ENCODE measurements at places on chromosomes 4 and X. TPM values are rescaled to one million over a fixed set of nuclear protein-coding genes. Genes with fewer than 3 reads are reported as not detected.

DNA sequence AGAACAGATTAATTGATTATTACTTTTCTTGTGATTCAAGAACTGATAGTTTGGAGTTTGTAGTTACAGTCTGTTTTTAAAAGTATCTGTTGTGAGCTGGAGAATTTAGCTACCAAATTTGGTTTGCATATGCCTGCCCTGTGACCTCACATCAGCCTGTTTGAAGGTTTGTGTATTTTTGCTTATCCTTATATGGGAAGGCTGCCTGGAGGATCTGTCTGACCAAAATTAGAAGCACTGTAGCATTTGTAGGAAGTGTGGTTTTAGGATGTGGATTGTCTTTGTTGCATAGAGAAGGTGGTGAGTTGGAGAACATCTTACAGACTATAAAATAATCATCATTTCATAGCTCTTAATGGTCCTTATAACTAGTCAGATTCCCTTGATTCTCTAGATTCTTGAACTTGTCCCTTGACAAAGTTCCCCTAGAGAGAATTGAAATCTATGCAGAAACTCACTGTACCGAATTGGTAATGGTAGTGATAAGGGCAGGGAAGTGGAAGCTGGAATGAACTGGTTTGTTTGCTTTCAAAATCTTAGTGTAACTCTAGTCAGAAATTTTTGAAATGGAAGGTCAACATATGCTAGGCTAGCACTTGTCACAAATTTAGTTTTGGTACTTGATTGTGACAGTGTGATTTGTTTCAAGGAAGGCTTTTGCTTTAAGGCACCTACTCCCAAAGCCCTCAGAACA, 57.3 kb downstream of the SH3BGRL start:
- H3K4me3 ChIP-seq, result no peak overlapping the region
- H3K27me3 ChIP-seq, result no peaks in the 10 kb centered on the region
- H3K36me3 ChIP-seq, result no peaks in the 10 kb centered on the region
- H3K4me1 ChIP-seq, result peaks cover 6% of the 10 kb centered on the region

DNA sequence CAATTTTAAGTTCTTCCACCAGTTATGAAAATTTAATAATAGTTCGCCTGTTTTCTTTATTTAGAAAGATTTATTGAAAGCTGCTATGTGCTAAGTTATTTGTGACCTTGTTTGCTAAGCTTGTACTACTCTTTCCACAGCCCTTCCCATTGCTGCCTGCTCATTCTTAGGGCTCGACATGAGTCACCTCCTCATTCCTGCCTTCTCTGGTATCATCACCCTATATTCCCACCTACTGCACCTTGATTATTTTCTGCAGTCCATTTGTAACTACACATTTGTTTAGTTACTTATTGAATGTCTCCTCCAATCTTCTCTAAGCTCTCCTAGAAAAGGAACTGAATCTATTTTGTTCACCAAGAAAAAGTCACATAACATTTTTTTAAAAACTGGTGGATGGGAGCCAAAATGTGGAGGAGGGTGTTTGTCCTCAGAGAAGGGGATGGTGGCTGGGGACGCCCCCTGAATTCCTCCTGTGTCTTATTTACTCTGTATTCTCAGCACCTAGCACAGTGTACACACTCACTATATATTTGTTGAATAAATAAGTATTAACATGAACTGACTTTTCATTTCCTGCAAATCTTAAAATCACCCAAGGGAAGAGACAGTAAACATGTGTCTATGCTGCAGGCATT, 3.7 kb upstream of the RAB9A start:
- no peak overlapping the region for H3K4me3 ChIP-seq
- H3K27ac ChIP-seq, result no peak overlapping the region
- no peaks in the 10 kb centered on the region for H3K36me3 ChIP-seq
- DNase-seq, result no peak
- H3K4me1 ChIP-seq, result no peaks in the 10 kb centered on the region
- H3K27me3 ChIP-seq, result no peaks in the 10 kb centered on the region

- H3K4me3 ChIP-seq, result no peak overlapping the region
- DNase-seq, result no peak
- H3K27me3 ChIP-seq, result no peaks in the 10 kb centered on the region
- H3K4me1 ChIP-seq, result no peaks in the 10 kb centered on the region
- no peak overlapping the region for H3K27ac ChIP-seq
- H3K36me3 ChIP-seq, result no peaks in the 10 kb centered on the region
Observed at GRCh38 chr4:159413306-159413943, 310.5 kb downstream of the RAPGEF2 start.

DNA sequence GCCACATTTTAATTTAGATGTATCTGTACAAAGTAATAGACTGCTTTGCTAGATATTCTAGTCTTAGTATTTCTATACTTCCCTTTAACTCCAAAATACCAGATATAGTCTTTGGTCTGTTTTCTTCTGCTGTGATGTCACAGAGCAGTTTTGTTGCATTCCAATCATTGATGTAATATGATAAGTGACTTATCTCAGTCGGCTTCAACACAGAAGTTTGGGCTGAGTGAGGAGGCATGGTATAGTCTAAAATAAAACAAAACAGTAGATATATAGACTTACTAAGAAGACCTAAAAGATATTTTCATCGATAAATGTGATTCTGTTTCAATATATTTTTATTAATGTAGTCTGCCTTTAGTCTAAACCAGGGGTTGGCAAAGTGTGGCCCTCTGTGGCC, 169.9 kb downstream of the DCK start:
- no peaks in the 10 kb centered on the region for H3K27me3 ChIP-seq
- no peak for DNase-seq
- no peak overlapping the region for H3K4me3 ChIP-seq
- H3K27ac ChIP-seq, result no peak overlapping the region
- no peaks in the 10 kb centered on the region for H3K36me3 ChIP-seq

DNA sequence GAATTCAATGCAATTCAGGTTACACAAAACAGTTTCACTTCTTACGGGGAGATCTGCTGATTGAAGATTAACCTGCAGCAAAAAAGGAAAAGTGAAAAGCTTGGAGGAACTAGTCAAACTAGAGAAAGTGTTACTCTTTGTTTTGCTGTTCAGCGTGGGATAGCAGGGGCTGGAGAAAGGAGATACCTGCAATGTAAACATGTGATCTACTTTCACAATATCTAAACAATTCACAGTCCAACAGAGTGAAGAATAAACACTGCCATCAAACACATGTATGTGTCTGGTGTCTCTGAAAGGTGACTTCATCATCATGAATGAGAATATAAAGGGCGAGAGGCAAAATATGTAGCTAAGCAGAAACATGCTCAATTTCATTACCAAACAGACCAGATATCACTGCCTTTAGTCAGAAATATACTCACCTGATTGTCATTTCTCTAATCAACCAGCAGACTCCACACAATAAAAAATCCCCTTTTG, 26.4 kb downstream of the NIPAL1 start:
- H3K4me3 ChIP-seq, result no peak overlapping the region
- no peaks in the 10 kb centered on the region for H3K27me3 ChIP-seq
- no peaks in the 10 kb centered on the region for H3K36me3 ChIP-seq
- H3K27ac ChIP-seq, result no peak overlapping the region
- no peak for DNase-seq

- DNase-seq, result no peak
- H3K27ac ChIP-seq, result no peak overlapping the region
- H3K27me3 ChIP-seq, result no peaks in the 10 kb centered on the region
- H3K4me1 ChIP-seq, result peaks cover under 1% of the 10 kb centered on the region
Observed at GRCh38 chr4:26055855-26056254, 141.8 kb downstream of the SMIM20 start.

NAP1L2 gene
- 1.9 TPM for polyA plus RNA-seq

Data from large intestine (tissue), 12 donors.